ENCODE measurements at places on chromosomes 4 and X. TPM values are rescaled to one million over a fixed set of nuclear protein-coding genes. Genes with fewer than 3 reads are reported as not detected.

DNA sequence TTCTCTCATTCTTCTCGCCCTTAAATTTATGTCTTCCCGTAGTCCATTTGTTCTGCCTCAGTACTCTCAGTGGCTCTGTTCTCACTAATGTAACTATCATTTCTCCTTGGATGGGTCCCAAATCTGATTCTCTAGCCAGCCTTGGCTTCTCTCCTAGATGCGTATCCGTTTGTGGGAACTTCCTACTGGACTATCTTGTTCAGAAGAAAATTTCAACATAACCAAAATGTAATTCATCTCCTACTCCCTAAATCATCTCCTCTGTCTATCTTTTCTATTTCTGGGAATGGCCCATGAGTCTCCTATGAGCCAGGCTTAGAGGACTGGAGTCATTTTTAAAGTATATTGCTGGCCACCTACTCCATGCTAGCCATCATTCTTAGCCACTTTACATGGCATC is 4.4 kb upstream of the C4orf36 start:
- DNase-seq, result no peak

Gene PRDM8
- total RNA-seq, result 1.8 TPM

- DNase-seq, result no peak
These were observed 170.4 kb upstream of the FGF16 start for GRCh38 chrX:77276742-77277141.

DNA sequence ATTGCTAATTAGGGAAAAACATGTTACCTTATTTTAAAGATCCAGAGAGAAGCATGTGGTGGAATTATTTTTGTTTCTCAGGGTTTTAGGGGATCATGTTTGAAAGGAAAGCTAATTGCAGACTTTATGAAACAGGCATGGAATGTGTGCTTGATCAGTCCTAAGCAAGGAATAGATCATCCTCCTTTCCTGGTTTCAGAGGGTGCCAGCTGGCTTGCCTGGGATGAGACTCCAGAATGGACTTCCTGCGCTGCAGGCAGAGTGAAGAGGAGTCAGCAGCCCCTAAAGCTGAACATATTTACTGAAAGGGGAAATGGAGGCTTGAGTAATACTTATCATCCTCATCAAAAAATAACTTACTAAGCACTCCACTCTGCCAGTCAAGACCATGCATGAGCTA is 13.3 kb downstream of the FGF5 start:
- DNase-seq, result no peak

Gene EDNRA
- 35.7 TPM for total RNA-seq
